GOT3 (cell line): ENCODE measurements at places on chromosomes 4 and X.
A peak's percentile ranks its signal among the peaks of the same experiment; 100 is the strongest.

DNA sequence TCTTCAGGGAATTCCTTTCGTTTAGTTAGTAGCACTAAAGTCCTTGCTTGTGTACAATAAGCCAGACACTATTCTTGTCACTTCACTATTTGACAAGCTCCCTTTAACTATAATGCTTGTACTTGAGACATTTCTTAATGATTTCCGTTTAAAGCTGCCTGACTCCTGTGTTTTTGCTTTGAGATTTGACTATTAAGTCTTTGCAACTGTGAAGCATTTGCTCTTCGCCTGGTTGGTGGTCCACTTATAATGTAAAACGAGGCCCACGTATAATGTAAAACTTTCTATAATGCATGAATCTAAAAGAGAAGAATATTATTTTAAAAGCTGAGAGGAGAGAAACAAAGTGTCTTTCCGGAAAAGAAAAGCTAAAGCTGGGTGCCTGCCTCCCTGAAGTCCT is 204.1 kb upstream of the FAM47C start:
- no peak for DNase-seq

DNA sequence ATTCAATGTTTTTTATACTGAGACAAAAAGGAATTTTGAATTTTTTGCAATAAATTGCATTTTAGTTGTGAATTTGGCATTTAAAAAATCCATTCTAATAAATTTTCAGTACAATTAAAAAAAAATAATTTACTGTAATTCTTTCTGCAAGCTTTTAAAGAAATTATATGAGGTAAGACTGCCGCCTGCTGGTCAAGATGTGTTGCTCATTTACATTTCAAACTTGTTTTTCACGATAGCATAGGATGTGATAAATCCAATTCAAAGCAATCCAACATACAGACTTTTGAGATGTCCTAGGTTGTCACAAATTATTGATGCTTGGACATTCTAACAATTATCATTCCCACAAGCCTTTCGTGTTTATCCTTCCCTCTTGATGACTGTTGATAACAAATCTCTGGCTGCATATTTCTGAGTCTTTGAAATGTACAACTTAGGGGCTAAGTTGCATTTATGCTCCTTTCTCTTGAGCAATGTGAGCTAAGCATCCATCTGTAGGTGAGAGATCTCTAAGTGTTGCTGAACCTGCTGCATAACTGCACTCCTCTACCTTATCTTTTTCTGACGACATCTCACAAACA is 21.7 kb upstream of the MFAP3L start:
- no peak for DNase-seq

DNA sequence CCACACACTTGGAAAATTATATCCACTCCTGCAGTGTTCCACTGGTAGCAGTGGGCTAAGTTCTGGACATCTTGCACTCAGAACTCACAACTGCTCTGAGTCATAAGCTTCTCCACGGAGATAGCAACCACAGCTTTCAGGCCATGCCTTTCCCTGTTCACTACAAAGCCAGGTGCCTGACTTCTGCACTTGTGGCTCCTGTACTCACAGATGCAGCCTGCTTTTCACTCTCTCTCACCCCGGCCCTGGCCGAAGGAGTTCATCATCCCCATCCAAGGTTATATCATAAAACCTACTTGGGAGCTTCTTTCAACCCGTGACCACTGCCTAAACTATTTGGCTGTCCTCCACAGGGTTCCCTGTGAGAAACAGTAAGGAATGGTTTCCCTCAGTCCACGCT is 999.4 kb downstream of the GLUD2 start:
- no peak for DNase-seq

DNA sequence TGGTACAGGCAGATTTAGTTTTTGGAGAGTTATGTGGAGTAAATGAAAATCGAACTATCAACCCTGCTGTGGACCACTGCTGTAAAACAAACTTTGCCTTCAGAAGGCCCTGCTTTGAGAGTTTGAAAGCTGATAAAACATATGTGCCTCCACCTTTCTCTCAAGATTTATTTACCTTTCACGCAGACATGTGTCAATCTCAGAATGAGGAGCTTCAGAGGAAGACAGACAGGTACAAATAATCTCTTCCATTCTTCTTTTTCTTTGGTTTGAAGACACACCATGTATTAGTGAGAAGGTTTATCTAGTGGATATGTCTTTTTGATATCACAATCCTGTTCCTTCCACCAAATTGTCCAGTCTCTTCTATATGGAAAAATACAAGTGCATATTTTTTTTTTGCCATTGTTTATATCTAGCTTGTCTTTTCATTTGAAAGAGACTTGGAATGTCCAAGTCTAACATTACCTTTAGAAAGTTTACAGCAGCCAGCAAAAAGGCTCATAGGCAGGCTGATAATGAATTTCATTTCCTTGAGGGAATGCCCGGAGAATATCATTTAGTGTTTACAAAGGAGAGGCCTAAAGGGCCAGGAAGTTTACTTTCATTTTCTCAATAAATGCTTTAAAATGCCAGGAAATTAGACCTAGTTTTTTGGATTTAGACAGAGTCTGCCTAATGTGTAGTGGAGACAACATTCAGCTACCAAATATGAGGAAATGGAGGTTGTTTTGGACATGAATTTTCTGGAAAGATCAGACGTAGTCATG is 18.6 kb downstream of the AFM start:
- no peak for DNase-seq

GRCh38 chrX:10828640-10829039 is 208.3 kb upstream of the MID1 start:
- DNase-seq: no peak

DNA sequence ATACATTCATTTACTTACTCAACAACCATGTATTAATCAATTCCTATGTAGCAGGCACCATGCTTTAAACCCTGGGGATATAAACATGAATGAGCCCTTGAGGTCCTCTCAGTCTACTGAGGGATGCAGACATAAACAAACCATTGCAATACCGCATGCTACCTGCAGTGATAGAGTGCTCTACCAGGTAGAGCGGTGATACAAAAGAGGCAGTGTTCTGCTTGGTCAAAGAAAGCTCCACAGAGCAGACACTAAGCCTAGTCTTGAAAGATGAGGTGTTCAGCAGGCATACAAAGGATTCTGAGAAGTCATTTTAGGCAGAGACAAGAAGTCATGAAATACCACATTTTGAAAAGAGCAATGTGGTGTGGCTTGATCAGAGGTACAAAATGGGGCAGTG is 26.9 kb upstream of the AMOT start:
- DNase-seq: no peak

DNA sequence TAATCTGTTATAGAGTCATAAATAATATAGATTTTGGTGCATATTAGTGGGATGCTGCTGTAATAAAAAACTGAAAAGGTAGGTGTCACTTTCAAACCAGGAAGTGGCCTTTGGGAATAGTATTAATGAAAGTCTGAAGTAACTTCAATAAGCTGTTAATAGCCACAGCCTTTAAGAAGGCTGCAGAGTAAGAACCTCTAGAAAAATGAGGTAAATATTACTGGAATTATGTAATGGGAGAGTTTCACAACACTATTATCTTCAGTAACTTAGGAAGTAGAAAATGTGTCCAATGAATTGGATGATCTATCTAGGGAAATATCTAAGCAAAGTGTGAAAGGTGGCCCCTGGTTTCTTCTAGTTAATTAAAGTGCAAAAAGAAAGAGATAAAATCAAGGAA is 104.7 kb downstream of the NCAPG start:
- DNase-seq: no peak

DNA sequence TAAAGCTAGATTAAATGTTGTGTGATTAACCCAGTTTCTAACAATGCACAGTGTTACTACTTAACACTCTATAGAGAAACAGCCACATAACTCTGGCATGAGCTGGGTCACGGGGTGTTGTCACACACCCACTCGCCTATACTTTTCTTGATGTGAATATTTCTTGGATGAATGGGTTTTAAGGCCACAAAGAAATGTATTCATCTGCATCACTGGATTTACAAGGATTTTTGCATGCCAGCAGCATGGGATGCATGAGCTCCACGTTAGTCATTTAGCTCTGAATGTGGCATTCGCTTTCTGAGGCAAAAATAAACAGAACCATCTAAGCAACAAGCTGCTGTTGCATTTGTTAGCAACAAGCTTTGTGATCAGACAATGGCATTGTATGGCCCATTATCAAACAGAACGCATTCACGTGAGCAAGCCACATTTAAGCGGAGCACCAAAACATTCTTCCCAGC is 89.7 kb downstream of the LRP2BP start:
- peak; percentile 1 for DNase-seq

DNA sequence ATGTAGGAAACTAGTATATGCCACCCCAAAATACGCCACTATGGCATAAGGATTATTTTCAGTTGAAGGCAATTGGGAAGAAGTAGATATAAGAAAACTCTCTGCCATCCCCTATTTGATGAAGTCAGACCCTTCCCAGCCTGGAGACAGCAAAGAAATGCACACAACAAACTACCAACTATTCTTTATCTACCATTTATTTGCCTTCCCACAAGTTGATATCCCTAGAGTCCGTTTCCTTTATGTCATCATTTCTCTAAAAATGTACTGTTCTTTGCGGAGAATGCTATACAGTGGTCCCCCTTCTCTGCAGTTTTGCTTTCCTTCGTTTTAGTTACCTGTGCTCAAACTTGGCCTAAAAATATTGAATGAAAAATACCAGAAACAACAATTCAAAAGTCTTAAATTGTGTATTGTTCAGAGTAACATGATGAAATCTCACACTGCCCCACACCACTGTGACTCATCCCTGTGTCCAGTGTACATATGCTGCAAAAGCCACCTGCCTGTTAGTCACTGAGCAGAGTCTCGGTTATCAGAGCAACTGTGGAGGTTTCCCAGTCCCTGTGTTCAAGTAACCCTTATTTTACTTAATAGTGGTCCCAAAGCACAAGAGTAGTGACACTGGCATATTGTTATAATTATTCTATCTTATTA is 152.3 kb downstream of the WDFY3 start:
- DNase-seq: no peak

GRCh38 chr4:7816771-7817170 is 122.9 kb downstream of the AFAP1 start:
- no peak for DNase-seq

DNA sequence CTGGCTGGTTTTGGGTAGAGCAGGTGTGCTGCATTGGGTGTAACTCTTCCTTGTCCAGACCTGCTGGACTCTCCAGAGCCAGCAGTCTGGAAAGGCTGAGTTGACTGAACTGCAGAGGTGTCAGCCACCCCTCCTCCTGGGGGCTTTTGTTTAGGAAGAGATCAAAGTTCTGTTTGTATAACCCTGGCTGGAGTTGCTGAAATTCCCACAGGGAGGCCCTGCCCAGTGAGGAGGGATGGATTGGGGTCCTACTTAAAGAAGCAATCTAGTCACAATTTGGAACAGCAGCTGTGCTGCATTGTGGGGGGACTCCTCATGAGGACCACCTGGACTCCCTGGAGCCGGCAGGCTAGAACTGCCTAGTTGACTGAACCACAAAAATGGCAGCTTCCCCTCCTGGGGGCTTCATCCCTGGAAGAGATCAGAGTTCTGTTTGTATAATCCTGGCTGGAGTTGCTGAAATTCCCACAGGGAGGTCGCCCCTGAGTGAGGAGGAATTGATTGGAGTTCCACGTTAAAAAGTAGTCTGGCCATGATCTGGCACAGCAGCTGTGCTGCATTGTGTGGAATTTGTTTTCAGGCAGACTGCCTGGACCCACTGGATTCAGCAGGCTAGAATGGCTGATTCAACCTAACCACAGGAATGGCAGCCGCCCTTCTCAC is 264.9 kb upstream of the ZC4H2 start:
- no peak for DNase-seq

- no peak for DNase-seq
Observed at GRCh38 chr4:92299152-92299551, 4.6 kb upstream of the GRID2 start.

DNA sequence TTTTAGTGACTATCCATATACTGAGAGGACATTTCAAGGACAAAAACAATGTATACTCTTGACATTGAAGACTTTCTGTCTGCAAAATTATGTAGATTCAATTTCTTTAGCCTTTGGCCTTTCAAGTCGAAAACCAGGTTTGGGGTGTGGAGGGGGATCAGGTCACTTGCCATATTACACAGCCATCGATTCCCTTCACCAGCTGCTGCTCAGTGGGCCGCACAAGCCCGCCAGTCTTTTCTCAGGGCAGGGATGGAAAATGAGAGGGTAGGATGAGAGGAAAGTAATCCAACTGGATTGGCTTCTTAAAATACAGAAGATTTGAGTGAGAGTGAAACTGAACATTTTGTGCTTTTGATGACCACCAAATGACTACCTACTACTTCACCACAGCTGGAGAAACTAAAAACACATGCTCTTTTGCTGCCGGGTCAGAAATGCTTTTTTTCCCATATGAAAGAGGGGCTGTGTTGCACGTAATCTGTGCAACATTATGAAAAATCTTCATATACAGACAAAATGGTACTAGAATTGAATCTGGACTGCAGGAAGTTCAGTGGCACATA is 51.4 kb downstream of the FHL1 start:
- DNase-seq: no peak

GRCh38 chr4:8737075-8737474 is 134.6 kb downstream of the HMX1 start:
- no peak for DNase-seq

DNA sequence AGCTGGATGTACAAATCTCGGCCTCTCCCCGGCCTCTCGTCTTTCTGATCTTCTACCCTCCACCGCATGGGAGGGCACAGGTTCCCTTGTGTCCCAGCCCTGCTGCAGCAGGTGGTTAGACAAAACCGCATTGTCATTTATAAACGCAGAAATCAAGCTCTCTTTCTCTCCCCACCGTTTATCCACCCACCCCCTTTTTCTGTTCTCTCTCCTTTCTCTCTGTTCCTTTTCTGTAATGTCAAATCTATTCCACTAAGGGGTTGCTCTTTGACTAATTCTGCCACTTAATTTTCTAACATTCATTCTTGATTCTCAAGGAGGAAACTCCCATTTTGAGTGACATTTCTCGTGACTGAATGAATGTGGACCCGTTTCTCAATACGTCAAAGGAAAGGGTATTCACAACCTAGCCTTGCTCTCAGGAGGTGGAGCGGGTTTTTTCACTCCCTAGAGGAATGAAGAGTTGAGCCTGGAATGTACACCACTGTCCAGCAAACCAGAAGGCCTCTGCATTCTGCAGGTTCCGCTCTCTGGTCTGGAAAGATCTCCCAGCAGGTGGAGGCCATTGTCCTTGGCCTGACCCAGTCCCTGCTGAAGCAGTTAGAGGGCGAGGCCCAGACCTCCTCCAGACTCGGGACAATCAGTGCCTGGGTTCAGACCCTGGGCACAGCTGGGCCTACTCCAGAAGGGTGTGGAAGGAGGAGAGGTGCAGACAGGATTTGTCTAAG is 70.9 kb upstream of the ENPP6 start:
- DNase-seq: no peak

- no peak for DNase-seq
Observed at GRCh38 chr4:53693408-53693807, 102.1 kb upstream of the LNX1 start.
